ENCODE measurements at places on chromosomes 7 and 10.
A peak's percentile ranks its signal among the peaks of the same experiment; 100 is the strongest.

- DNase-seq, result no peak
Observed at GRCh38 chr7:68433462-68434070, 1164.7 kb upstream of the AUTS2 start.

GRCh38 chr7:128934361-128935341 lies 3.1 kb upstream of the IRF5 start:
- DNase-seq, result no peak

DNA sequence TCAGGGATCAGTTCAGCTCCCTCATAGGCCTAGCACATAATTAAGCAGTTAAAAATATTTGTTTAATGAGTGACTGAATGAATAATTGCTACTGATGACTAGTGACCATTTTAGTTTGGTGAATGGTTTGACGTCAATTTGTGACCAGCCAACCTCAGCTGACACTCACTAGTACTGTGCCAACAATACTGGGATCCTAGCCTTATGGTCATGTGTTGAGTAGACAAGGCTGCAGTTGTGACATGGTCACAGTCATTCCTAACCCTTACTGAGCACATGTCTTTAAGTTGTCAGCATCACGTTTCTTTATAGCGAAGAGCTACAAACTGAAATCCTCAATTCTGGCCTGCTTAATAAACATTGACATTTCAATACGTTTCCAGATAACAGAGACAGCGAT lies 86.9 kb upstream of the SLC26A5 start:
- no peak for DNase-seq

- no peak for DNase-seq
Observed at GRCh38 chr10:131980761-131981428, 828 bp downstream of the BNIP3 start.

DNA sequence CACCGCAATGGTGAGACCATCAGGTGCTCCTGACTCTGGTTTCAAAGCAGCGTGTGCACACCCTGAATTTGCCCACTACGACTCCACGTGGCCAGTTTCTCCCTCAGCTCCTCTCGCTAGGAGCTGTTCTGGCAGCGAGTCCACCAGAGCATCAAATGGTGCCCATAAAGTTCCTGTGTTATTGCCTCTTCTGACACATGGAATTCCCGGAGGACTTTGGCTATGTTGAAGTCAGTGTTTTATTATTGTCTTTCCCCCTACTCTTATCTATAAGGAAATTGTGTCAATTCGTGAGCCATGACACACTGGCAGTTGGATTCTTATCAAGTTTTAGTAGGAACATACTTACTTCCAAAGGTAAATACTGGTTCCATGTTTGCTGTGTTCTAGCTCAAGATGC lies 53.9 kb upstream of the NPVF start:
- DNase-seq, result no peak

DNA sequence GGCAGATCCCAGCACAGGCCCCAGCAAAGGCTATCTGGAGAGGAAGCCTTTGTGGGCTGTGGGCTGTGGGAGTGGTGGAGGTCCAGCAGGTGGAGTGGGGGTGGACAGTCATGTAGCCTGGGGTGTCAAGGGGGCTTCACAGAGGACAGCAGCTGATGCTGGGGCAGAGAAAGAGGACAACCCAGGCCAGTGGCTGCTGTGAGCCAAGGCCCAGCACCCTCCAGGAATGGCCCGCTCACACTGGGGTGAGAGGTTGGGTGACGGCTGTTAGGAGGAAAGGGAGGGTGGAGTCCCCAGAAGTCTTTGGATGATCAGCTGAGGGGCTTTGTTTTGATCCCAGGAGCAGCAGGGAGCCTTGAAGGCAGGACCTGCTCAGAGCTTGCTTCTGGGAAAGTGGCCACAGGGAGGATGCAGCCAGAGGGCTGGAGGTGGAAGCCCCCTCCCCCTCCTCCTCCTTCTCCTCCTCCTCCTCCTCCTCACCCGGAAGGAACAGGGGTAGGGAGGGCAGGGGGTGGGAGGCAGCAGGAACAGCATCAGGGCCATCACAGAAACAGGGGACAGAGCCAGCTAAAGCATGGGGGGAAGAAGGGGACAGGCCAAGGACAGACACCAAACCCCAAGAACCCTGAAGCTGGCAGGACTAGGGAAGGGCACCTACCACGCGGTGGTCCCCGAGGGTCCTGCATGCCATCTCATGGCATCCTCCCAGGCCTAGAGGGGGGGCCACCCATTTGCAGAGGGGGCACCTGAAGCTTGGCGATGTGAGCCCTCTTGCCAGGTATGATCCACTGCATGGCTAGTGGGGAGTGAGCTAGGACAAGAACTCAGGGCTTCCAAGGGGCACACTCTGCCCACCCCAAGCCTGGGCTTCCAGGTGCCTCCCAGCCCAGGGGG lies 144.9 kb downstream of the GRID1 start:
- no peak for DNase-seq

DNA sequence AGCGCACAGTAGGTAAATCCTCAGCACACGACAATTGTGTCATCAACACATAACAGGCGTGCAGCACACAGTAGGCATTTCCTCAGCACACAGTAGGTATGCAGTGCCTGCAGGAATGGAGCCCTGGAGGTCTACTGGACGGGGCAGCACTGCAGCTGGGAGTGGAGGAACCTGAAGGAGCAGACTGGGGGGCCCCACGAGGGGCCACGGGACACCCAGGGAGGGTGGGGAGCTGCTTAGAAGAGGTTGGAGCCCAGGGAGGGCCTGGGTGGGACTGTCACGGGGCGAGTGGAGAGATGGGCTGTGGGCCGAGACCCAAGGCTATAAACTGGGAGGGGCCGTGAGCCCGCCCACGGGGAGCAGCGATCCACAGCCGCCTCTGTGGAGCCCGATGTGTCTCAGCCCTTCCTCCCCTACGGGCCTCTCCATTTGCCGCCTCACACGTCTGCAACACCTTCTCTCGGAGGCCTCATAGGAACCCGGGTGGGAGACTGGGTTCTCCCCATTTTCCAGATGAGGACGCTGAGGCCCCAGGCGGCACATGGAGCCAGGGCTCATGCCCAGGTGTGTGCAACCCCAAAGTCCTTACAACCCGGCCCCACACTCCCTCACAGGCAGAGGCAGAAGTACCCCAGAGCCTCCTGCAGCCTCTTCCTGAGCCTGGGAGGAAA lies 101.5 kb downstream of the MICALL2 start:
- DNase-seq, result peak; percentile 19

DNA sequence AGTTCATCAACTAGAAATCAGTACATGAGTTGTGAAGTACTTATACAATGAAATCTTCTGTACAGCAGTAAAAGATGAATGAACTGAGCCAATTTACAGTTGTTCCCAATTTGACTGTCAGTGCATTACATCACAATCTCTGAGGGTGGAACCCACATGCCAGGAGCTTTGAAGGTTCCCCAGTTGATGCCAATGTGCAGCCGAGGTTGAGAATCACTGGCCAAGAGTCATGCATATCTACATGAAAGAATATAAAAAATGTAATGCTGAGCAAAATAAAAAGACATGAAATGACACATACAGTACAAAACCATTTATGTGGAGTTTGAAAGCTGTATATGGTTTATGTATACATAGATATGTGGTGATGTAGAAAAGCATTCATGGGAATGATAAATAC lies 22.1 kb upstream of the CCNJ start:
- no peak for DNase-seq

GRCh38 chr10:129679207-129679606 lies 212.2 kb downstream of the MGMT start:
- DNase-seq, result no peak

- DNase-seq, result no peak
Observed at GRCh38 chr10:69080226-69080625, 7.7 kb upstream of the SRGN start.

DNA sequence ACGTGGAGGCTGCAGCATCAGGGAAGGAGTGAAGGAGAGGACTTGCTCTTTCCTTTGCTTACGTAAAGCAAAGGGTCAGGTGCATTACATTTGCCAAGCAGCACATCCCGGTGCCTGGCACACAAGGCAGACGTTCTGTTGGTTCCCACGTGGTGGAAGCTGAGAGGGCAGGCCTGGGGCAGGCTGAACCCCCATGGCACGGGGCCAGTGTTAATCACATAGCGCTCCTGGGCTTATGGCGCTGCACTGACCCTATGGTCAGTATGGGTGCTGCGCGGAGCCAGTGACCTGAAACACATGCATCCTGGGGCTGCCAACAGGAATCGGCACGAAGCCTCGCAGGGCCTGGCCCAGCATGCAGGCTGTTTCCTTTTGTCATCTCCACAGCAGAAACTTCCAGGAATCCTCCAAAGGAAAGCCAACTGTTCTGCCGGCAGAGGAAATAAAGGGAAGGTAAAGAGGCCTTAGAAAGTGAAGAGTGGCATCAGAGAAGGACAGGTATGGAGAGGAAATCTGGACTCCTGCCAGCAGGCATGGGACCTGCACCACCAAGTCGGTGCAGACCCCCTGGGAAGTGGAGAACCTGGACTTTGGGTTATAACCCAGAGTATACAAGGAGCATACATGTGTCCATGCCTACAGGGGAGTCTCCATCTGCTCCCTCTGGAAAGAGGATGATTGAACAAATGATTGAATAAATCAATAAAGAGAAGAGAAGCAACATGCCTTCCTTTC lies 560.2 kb downstream of the TCERG1L start:
- no peak for DNase-seq

DNA sequence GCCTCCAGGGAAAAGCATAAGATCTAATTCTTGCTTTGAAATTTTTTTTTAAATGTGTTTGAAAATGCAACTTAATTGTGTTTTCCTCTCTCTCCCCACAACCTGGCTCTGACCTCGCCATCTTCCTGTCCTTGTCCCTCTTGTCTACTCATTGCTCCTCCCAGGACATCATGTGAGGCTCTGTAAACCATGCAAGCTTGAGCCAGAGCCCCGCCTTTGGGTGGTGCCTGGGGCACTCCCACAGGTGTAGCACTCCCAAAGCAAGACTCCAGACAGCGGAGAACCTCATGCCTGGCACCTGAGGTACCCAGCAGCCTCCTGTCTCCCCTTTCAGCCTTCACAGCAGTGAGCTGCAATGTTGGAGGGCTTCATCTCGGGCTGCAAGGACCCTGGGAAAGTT lies 9.8 kb upstream of the CDHR1 start:
- no peak for DNase-seq

DNA sequence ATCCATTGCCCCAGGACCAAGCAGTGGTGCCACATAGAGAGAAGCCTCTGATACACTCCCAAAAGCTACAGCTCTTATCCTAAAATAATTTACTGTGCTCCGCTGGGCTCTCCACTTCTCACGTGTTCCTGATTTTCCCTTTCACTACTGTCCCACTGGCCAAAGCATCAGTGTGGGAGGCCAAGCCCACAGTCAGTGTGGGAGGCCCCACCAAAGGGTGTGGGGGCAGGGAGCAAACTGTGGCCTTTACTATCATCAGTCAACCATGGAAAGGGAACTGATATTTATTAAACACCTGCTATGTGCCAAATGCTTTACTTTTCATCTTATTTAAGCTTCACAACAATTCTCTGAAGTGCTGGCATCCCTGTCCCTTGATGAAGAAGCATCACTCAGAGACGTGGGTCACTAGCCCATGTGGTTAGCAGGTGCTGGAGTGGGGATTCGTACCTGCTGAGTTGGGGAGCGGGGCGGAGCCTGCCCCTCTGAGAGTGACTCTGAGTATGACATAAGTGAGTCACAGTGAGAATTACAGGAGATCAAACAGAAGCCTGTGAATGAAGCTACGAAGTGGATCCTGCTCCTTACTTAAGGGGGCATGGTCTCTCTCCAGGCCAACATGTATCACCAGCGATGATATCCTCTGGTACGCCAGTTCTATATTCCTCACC lies 50.4 kb downstream of the PYROXD2 start:
- DNase-seq, result no peak

- DNase-seq, result no peak
Observed at GRCh38 chr7:42452356-42452755, 215.3 kb upstream of the GLI3 start.

DNA sequence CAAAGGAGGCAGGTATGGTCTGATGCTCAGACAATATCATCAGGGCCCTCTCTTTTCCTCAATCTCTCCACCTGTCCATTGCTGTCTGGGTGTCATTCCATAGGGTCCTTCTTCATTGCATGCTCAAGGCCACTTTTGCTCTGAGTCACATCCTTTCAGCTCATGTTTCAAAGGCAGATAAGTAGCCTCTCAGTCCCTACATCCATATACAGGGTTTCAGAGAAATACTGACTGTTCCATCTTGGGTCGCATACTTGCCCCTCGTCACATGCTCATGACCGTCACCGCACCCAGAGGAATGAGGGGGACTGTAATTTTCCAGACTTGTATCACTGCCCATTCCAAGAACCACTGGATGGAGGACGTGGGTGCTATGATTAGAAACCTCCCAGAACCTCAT lies 93.4 kb downstream of the FAM107B start:
- DNase-seq, result no peak

- no peak for DNase-seq
Observed at GRCh38 chr10:9301148-9301547, 1246.7 kb downstream of the GATA3 start.
